Activated naive CD4-positive, alpha-beta T cell treated with anti-CD3 and anti-CD28 coated beads, Interleukin-2, amount 50 U/mL, for 72 hours (primary cell): ENCODE measurements at places on chromosomes 3 and 15.
A peak's percentile ranks its signal among the peaks of the same experiment; 100 is the strongest.

GRCh38 chr15:98438326-98438725 lies 210.0 kb upstream of the IGF1R start:
- no peak for DNase-seq

GRCh38 chr3:35966629-35967464 lies 327.5 kb downstream of the ARPP21 start:
- DNase-seq = no peak

DNA sequence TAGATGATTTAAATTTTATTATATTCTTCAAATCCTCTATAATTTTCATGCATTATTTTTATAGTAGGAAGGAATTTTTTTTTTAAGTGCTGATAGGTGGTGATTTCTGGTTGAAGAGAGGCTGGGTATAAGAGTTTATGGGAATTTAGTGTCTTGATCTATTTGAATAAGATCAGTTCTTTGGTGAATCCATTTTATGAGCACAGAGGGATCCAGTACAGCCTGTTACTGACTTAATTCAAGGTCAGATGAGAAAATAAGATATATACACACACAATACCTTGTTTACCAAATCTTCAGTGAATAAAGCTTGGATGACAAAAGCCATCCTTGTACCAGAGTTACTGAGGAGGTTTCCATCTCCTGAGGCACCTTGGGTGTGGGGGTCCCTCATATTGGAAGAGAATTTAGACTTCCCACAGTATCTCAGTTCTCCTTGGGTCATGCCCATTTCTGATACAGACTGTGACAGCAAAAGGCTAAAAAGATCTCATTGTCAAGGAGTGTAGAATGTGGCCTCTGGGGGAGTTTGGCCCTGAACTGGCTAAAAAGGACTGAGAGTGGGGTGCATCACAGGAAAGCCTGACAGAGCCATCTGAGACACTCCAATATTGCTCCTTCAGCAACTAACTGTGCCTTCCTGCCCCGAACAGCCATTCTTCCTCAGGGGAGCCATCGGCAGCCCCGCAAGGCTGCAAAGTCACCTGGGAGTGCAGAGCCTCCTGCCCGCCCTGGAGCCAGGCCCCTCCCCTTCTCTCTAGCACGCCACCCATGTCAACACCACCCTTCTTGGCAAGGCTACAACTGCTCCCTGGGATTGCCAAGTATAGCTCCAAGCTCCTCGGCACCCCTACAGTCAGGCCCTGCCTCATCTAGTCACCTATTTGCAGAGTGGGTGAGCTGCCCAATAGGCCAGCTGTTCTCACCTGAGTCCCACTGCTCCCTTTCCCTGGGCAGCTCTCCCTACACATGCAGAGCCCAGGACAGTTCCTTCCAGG lies 43.1 kb upstream of the HACD2 start:
- no peak for DNase-seq

DNA sequence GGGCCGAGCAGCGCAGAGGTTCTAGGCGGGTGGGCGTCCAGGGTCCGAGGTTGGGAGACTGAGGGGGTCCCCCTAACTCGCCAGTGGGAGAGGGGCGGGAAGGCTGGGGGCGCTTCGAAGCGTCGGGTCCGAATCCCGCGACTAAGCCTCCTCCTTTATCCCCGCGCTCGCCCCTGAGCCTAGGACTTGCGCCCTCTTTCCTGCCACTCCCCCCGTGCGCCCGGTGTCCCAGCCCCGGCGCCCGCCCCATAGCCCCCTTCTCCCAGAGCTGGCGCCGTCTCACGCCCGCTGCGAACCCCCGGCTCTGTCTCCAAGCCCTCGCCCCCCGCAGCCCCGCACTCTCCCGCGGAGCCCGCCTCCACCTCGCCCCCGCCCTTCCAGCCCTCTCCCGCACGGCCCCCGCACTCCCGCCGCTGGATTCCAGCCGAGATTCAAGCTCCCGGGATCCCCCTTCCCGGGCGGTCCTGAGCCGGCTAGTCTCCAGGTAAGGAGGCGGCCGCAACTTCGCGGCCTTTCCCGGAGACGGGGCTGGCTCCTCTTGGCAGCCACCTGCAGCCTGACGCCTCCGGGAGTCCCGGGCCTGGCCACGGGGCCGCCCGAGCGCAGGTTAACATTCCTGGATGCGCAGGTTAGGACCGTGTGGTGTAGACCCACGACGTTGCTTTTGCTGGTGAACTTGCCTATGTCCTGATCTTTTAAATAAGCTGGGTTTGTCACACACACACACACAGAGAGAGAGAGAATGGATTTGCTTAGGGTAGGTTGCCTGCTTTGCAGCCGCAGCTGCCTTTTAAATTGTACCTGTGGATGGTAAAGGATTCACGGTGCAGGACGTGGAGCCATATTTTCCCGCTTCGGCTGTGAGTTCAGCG lies 563 bp downstream of the PXYLP1 start:
- DNase-seq = peak; percentile 34

DNA sequence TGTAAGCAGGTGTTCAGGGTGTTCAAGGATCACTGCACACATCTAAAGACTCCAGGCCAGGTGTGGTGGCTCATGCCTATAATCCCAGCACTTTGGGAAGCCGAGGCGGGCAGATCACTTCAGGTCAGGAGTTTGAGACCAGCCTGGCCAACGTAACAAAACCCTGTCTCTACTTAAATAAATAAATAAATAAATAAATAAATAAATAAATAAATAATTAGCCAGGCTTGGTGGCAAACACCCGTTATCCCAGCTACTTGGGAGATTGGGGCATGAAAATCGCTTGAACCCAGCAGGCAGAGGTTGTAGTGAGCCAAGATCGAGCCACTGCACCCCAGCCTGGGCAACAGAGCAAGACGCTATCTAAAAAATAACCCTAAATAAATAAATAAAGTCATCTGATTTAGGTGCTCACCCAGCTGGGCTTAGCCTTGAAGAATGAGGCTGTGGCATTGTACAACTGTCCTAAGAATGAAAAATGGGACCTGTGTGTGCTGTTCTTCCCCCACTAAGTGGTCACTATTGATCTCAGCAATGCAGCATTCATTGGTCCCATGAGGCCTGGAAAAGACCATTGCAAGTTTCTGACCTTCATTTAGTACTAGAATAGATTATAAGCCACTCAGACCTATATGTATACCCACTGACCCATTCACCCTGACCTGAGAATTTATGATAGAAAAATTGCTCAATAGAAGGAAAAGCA lies 82.8 kb upstream of the ABHD17C start:
- no peak for DNase-seq

GRCh38 chr15:77783636-77784035 lies 150.9 kb upstream of the LINGO1 start:
- DNase-seq = no peak

- DNase-seq = no peak
Measured at GRCh38 chr3:72658466-72659100, 189.7 kb downstream of the SHQ1 start.

DNA sequence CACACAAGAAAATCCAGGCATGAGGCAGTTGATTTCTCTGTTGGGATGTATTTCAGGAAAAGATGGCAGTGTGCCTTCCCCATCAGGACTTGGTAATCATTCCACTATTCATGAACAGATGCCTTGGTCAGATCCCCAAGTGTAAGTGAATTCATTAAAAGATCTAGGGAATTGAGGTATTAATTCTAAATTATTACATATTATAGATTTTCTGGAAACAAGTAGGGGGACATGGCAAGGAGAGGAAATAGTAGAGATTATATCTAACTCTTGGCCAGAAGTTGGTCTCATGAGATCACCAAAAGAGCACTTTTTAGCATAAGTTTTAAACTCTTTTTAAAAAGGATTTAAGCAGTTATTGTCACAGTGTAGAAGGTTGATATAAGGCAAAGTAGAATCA lies 74.4 kb upstream of the MDFIC2 start:
- DNase-seq = no peak

DNA sequence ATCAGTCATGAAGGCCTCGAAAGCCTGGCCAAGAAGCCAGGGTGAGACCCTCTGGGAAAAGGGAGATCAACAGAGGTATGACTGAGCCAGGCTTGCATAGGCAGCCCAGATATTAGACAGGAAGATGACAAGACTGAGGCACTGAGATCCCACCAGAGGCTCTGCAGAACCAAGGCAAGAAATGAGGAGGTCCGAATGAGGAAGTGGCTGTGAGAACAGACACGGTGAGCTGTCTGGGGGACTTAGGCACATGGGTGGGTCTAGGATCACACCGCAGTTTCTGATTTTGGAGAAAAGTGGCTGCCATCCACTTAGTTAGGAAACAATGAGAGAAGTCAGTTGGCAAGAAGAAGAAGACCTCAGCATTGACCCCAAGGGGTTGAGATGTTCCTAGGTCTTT lies 31.5 kb upstream of the PRSS50 start:
- DNase-seq = no peak

DNA sequence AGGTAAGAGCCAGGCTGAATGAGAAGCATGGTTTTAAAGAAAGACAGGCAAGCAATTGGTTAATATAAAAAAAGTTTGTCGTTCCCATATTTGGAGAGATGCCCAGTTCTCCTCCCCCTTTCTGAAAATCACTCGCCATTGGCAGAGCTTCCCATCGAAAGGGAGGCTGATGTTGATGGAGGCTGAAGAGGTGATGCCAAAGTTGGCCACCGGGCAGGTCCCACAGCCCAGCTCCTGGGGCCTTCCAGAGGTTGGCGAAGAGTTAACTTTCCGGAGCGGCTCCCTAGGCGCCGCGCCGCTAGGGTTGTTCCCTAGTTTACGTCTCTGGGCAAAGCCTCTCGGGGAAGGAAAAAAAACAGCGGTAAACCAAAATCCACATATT lies 793 bp downstream of the PCOLCE2 start:
- DNase-seq = peak; percentile 11

- no peak for DNase-seq
Measured at GRCh38 chr3:56424885-56425284, 43.4 kb downstream of the ERC2 start.
